ENCODE measurements at places on chromosomes 4 and X. TPM values are rescaled to one million over a fixed set of nuclear protein-coding genes. Genes with fewer than 3 reads are reported as not detected.

DNA sequence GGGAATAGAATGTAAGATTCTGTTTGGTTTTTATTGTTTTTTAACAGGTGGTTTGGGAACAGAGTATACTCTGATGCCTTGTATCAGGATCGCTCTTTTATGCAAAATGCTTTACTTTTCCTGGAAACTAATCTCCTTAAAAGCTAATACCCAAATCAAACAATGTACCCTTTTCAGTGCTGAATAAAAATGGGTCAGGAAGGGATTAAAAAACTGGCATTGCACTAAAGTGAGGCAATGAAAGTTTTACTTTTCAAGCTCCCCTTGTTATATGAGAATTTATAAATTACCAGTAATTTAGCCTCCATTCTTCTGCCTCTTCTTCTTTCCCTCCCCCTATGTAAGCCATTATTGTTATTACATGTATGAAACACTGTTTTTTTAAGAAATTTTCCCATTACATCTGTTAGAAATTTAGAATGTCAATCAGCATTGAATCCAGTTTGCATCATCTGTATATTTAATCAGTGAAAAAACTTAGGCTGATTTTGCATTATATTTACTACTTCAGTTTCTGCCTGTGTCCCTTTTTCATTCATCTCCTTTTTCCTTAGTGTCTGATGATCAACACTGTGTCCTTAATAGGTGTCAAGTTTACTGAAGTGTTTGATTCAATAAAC is 89.7 kb upstream of the NPNT start:
- H3K27me3 ChIP-seq: no peaks in the 10 kb centered on the region
- H3K4me1 ChIP-seq: no peaks in the 10 kb centered on the region
- DNase-seq: no peak

GRCh38 chr4:89072921-89073320 is 15.9 kb upstream of the FAM13A start:
- DNase-seq: no peak
- H3K4me3 ChIP-seq: no peak overlapping the region
- peaks cover 11% of the 10 kb centered on the region for H3K36me3 ChIP-seq

DNA sequence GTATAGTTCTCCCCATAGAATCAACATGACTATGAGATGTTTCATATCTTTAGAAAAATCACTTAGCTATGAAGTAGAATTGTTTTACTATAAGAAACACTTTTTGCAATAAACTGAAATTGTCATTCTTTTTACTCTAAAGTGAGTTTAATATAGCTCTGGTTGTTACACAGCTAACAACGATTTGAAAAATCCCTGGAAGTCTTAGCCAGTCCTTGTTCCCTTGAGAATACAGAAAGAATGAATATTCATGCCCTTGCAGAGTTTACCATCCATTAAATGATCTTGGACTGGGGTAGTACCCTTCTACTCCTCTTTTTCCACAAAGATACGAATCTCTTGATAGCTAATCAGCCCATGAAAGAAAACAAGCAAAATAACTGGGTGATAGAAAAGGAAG is 141.8 kb downstream of the JADE1 start:
- H3K27me3 ChIP-seq: no peaks in the 10 kb centered on the region
- H3K4me1 ChIP-seq: peaks cover 8% of the 10 kb centered on the region
- no peak overlapping the region for H3K27ac ChIP-seq
- peaks cover 3% of the 10 kb centered on the region for H3K36me3 ChIP-seq
- no peak overlapping the region for H3K4me3 ChIP-seq

DNA sequence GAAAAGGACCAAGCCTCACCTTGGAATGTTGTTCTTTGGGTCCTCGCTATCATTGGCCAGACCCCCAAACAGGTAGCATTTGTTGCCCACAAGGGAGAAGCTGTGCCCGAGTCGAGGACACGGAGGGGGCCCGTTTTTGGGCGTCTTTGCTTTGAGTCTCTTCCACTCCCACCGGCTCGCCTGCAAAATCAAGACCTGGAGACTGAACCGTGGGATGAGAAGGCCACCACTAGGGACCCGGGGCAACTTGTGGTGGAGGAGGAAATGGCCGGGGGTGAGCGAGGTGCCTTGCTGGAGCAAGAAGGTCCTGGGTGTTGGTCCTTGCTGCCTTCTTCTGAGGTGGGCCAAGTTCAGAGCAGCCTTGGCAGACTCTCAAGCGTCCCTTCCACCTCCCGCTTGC is 7.5 kb downstream of the HCFC1 start:
- DNase-seq: no peak
- peaks cover 14% of the 10 kb centered on the region for H3K4me1 ChIP-seq
- peaks cover 6% of the 10 kb centered on the region for H3K27me3 ChIP-seq
- H3K4me3 ChIP-seq: no peak overlapping the region
- H3K27ac ChIP-seq: no peak overlapping the region

DNA sequence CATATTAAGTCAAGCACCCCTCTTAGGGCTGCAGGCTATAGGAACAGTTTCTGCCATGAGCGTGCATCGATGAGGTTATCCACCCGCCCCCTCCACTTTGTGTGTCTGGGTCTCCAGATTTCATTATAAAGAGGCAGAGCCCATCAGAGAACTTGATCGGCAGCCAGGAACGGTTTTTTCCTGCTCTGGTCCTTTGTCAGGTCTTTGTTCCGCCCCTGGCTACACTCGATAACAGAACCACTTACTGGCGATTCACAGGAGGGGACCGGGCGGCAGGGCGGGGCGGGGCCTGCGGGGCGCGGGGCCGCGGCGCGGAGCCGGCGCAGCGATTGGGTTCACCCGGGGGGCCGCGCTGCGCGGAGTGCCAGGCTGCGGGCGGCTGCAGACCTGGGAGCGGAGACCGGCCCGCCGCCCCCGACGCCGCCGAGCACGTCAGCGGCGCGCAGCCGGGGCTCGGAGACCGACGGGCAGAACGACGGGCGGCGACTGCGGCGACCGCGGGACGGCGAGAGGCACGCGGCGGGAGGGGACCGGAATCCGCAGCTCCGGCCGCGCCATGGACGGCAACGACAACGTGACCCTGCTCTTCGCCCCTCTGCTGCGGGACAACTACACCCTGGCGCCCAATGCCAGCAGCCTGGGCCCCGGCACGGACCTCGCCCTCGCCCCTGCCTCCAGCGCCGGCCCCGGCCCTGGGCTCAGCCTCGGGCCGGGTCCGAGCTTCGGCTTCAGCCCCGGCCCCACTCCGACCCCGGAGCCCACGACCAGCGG is at the start of gene SLC10A4:
Gene SLC10A4 (plus strand): TSS at position 338 of the 771 bp plus-strand sequence. CDS start 219 bp downstream, at position 557.
- H3K27me3 ChIP-seq: peaks cover 23% of the 10 kb centered on the region
- no peaks in the 10 kb centered on the region for H3K4me1 ChIP-seq
- DNase-seq: peak; percentile 35
- peak within 1 kb of the TSS; percentile 79 for H3K4me3 ChIP-seq
- H3K27ac ChIP-seq: no peak within 1 kb of the TSS

RAB33A gene
- 4.1 TPM for total RNA-seq

DNA sequence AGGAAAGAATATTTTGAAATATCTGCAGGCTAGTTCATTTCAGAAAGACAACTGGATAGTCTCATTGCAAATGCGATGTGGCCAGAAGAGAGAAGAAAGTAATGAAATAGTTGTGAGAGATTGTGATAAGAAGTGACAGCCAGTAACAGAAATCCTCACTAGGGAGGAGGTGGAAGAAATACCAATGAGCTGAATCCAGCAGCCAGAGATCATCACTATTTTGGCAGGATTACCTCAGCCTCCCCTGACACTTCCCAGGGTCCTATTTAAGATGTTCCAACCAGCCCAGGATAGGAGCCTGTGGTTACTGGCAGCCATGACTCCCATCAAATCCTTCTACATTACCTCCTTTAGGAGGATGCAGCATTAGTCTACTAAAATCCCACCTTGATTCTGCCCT is 76.7 kb upstream of the ARHGAP24 start:
- H3K27ac ChIP-seq: no peak overlapping the region
- DNase-seq: no peak
- H3K36me3 ChIP-seq: no peaks in the 10 kb centered on the region
- H3K27me3 ChIP-seq: no peaks in the 10 kb centered on the region
- no peaks in the 10 kb centered on the region for H3K4me1 ChIP-seq

MAGED4 gene
- total RNA-seq: 111 TPM

TLR2 gene
- not detected for total RNA-seq

CCKAR gene
- not detected for total RNA-seq

GRCh38 chr4:75718529-75718928 is 5.8 kb upstream of the USO1 start:
- H3K4me3 ChIP-seq: no peak overlapping the region
- no peak for DNase-seq
- H3K4me1 ChIP-seq: peaks cover 7% of the 10 kb centered on the region
- peaks cover 2% of the 10 kb centered on the region for H3K27me3 ChIP-seq
- no peaks in the 10 kb centered on the region for H3K36me3 ChIP-seq

VEGFD gene
- total RNA-seq: 0.56 TPM

GRCh38 chr4:8759987-8760386 is 111.7 kb downstream of the HMX1 start:
- no peak overlapping the region for H3K27ac ChIP-seq
- no peaks in the 10 kb centered on the region for H3K36me3 ChIP-seq
- H3K4me3 ChIP-seq: no peak overlapping the region
- no peaks in the 10 kb centered on the region for H3K27me3 ChIP-seq
- DNase-seq: no peak

GRCh38 chr4:103137446-103137827 is 37.8 kb upstream of the BDH2 start:
- no peaks in the 10 kb centered on the region for H3K4me1 ChIP-seq
- no peak overlapping the region for H3K27ac ChIP-seq
- H3K27me3 ChIP-seq: no peaks in the 10 kb centered on the region
- H3K4me3 ChIP-seq: no peak overlapping the region
- H3K36me3 ChIP-seq: no peaks in the 10 kb centered on the region

MAGEC1 gene
- total RNA-seq: not detected

TMEM164 gene
- 18.7 TPM for total RNA-seq

RAB41 gene
- total RNA-seq: not detected

HPGDS gene
- 0.33 TPM for total RNA-seq

- H3K36me3 ChIP-seq: no peaks in the 10 kb centered on the region
- no peak overlapping the region for H3K27ac ChIP-seq
- no peak overlapping the region for H3K4me3 ChIP-seq
- no peaks in the 10 kb centered on the region for H3K4me1 ChIP-seq
- no peak for DNase-seq
- no peaks in the 10 kb centered on the region for H3K27me3 ChIP-seq
These were observed 566.8 kb downstream of the PDHA2 start for GRCh38 chr4:96406742-96407141.

DNA sequence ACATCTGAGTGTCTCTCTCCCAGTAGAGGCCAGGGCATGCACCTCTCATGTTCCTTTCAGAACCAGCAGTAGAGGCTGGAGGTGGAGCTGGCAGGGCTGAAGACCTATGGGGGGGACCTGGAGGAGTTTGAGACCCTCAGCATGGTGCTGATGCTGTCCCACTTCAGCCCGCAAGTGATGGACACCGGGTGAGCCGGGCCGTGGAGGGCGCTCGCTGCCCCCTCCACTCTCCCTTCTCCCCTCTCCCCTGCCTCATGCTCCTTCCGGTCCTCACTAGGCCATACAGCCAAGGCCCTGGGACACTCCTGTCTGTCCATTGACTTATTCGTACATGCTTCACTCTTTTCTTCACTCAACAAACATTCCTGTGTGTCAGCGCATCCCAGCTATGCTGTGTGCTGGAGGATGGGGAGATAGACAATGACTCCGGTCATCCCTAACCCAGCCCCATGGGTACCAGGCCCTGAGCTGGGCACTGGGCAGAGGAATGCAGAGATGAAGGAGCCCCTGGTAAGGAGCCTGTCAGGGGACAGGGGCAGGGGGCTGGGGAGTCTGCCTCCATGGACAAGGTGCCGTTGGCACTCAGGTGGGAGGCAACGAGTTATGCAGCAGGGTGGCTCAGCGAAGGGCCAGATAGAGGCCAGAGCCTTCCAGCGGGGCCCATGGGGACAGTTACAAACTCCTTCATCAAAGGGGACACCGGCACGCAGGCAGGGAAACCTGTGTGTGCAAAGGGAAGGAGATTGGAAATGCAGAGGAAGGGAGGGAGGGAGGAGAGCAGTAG is 28.4 kb upstream of the WFS1 start:
- H3K27ac ChIP-seq: no peak overlapping the region
- H3K27me3 ChIP-seq: peaks cover 5% of the 10 kb centered on the region
- DNase-seq: no peak
- no peak overlapping the region for H3K4me3 ChIP-seq
- peaks cover 6% of the 10 kb centered on the region for H3K36me3 ChIP-seq

- no peaks in the 10 kb centered on the region for H3K27me3 ChIP-seq
- no peak overlapping the region for H3K27ac ChIP-seq
- H3K4me1 ChIP-seq: no peaks in the 10 kb centered on the region
- DNase-seq: no peak
- no peaks in the 10 kb centered on the region for H3K36me3 ChIP-seq
- no peak overlapping the region for H3K4me3 ChIP-seq
These were observed 172.3 kb upstream of the TRPC5 start for GRCh38 chrX:112254896-112255295.

GRCh38 chr4:173684223-173684622 is 154.2 kb upstream of the HAND2 start:
- H3K27ac ChIP-seq: no peak overlapping the region
- H3K36me3 ChIP-seq: no peaks in the 10 kb centered on the region
- no peak for DNase-seq
- no peak overlapping the region for H3K4me3 ChIP-seq

HSD17B13 gene
- not detected for total RNA-seq

- peaks cover 2% of the 10 kb centered on the region for H3K4me1 ChIP-seq
- H3K27ac ChIP-seq: no peak overlapping the region
- no peaks in the 10 kb centered on the region for H3K36me3 ChIP-seq
- peaks cover 3% of the 10 kb centered on the region for H3K27me3 ChIP-seq
- no peak for DNase-seq
These were observed 13.5 kb upstream of the STARD8 start for GRCh38 chrX:68633981-68634380.

GRCh38 chr4:129362691-129363274 is 266.8 kb downstream of the C4orf33 start:
- H3K27me3 ChIP-seq: no peaks in the 10 kb centered on the region
- H3K4me1 ChIP-seq: peaks cover 4% of the 10 kb centered on the region
- H3K36me3 ChIP-seq: no peaks in the 10 kb centered on the region
- no peak overlapping the region for H3K27ac ChIP-seq
- peak; percentile 64 for DNase-seq
- no peak overlapping the region for H3K4me3 ChIP-seq

ITGB1BP2 gene
- total RNA-seq: 2.8 TPM

- no peak overlapping the region for H3K4me3 ChIP-seq
- H3K27me3 ChIP-seq: no peaks in the 10 kb centered on the region
- H3K4me1 ChIP-seq: no peaks in the 10 kb centered on the region
- no peak for DNase-seq
- H3K36me3 ChIP-seq: no peaks in the 10 kb centered on the region
These were observed 136.9 kb downstream of the ASMT start for GRCh38 chrX:1751781-1752180.

DNA sequence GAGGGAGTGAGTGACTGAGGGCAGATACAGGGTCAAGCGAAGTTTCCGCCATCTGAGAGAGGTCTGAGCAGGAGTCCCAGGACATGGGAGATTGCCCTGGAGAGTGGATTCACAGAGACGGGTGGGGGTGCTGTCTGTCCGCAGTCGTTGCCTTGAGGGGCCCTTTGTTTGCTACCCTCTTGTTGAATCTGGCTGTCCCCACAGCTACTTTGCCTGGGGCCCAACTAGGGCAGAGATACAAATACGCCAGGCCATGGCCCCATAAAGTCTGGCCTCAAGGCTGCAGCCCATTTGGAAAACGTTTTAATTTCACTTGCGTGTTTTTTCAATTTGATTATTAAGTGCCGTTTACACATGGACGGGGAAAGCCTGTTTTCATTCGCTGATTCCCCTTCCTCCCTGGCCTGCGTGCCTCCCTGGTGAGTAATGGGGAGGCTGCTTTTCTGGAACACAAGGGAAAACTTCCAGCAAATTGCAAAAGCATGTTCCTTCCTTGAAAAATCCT is 134.4 kb downstream of the SMIM20 start:
- H3K27ac ChIP-seq: no peak overlapping the region
- H3K27me3 ChIP-seq: peaks cover 3% of the 10 kb centered on the region
- no peak overlapping the region for H3K4me3 ChIP-seq
- DNase-seq: no peak

COL25A1 gene
- total RNA-seq: 22.7 TPM

GRCh38 chrX:129779747-129780146 is at the start of gene SASH3:
Gene SASH3 (plus strand): TSS chrX:129779949. CDS start chrX:129780098, 149 bp downstream.
- no peak for DNase-seq
- peaks cover 6% of the 10 kb centered on the region for H3K36me3 ChIP-seq
- no peak within 1 kb of the TSS for H3K27ac ChIP-seq
- no peaks in the 10 kb centered on the region for H3K4me1 ChIP-seq
- H3K27me3 ChIP-seq: peaks cover 7% of the 10 kb centered on the region

Measured in endothelial cell (in vitro differentiated cells).